Keratinocyte (primary cell): ENCODE measurements at places on chromosomes 5 and 9.

GRCh38 chr5:24208686-24209106, 436.1 kb downstream of the CDH10 start:
- no peak for DNase-seq

DNA sequence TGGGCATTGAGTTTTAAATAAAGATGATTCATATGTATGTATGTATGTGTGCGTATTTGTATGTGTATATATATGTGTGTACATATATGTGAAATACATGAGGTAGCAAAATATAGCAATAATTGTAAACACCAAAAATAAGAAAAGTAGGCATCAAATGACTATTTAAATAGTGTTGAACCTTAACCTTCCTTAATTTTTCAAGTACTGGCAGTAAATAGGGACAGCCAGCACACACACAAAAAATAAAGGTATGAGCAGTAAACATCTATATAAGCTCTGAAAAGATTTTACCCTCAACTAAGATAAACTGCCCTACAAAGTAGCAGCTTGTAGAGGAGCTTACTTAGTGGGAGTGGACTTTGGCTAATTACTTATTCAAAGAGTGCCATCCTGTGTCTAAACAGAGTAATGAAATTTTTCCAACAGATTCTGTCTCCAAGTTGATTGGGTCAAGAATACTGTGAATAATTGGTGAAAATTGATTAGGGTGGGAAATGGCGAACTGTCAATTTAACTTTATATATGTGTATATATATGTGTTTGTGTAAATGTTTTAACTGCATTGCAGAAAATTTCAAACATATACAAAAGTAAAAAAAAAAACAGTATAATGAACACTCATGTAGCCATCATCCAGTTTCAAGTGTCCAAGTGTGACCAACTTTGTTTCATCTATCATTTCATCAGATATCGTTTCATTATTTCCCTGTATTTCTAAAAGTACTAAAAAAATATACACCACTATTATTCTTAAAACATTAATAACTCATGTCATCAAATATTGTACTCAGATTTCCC, 2.0 kb upstream of the ADAMTS6 start:
- peak; percentile 23 for DNase-seq

- DNase-seq = no peak
Measured at GRCh38 chr5:61582205-61582820, 250.3 kb downstream of the ZSWIM6 start.

DNA sequence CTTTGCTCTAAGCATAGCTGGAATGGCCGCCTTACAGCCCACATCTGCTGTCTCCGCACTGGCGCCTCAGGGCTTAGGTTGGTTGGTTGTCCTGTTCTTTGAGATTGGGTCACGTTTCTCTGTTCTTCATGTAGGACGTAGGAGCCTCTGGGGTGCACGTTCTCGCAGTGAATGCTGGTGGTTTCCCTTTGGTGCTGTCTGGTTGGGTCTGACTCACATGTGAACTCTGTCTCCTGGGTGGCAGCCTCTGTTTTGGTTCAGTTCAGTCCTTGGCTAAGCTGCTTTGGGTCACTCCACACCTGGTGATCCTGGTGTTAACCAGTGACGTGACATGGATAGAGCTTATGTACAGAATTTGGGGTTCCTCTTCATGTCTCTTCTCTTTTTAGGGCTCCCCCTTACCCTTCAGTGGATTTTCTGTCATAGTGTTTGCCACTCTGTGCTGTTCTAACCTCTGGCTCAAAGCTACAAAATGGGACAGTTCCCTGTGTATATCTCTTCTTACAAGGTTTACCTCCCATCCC, 12.6 kb upstream of the LPCAT1 start:
- DNase-seq = peak; percentile 49

DNA sequence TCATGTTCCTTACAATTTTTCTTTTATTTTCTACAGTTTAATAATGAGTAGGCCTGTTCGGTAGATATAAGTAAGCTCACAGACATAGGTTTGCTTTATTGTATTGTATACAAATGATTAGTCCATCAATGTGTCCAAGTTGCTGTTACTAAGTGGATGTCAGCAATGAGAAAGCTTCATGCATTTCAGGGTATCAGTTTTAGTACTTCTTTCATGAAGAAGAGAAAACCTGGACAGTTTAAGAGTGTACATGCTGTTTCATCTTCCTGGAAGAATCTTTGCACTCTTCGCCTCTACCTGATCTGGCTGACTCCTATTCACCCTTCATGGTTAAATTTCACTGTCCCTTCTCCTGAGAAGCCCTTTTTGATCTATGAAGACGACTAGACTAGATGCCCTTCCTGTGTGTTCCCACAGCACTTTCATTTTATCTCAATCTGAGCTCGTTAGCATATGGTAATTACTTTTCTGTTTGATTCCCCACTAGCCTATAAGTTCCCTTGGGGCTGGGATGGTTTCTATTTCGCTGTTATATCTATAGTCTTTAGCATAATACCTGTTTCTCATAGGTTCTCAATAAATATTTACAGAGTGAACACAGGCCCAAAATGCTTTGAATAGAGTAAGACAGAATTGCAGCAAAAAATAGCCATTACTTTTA, 70.7 kb downstream of the CETN3 start:
- no peak for DNase-seq

DNA sequence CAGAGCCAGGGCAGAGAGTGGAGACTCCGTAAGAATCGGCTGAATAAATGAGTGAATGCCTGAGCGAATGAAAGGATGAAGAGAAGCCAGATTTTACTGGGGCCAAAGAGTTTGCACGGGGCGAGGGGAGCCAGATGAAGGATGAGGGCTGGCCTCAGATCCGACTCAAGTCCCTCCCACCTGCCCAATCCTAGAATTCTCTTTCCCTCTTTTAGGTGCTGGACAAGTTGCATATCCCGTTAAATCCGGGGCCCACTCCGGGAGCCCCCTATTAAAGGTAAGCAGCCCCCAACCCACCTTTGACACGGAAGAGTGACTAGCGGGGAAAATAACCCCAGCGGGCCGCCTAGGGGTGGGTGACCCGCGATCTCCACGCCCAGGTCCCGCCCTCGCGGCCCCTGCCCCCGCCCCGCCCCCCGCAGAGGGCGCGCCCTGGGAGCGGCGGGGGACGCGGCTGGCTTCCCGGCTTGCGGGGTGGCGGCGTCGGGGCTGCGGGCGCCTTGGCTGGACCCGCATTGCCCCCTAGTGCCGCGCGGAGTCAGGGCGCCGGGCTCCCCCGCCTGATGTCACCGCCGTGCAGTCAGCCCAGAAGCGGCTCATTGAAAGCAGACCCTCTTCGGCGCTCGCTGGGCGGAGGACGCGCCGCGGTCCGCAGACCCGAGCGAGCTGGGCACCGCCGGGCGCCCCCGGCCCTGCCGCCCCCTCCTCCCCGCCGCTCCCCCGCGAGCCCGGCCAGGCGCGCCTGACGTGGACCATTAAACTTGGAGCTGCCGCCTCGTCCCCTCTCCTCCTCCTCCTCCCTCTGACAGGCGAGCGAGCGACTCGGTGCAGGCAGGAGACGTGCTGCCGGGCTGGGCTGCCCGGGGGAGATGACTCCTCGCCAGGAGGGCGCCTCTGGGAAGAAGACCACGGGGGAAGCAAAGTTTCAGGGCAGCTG, at the start of gene ADRA1B:
ADRA1B (plus strand) TSS at position 579 of the 937 bp plus-strand sequence. CDS start 424 bp downstream, outside the sequence.
- no peak for DNase-seq

- no peak for DNase-seq
Measured at GRCh38 chr5:76652809-76653414, 29.7 kb upstream of the F2RL2 start.
